ENCODE measurements at places on chromosomes 12 and 14. TPM values are rescaled to one million over a fixed set of nuclear protein-coding genes. Genes with fewer than 3 reads are reported as not detected.

The FZD10 gene
- not detected for total RNA-seq

The TEX22 gene
- total RNA-seq, result 1.5 TPM

The SMIM41 gene
- total RNA-seq, result 0.98 TPM

The MMP17 gene
- total RNA-seq, result 5.6 TPM

The KRT79 gene
- not detected for total RNA-seq

The KSR2 gene
- not detected for total RNA-seq
